ENCODE measurements at places on chromosomes 2 and 18. TPM values are rescaled to one million over a fixed set of nuclear protein-coding genes. Genes with fewer than 3 reads are reported as not detected.
A peak's percentile ranks its signal among the peaks of the same experiment; 100 is the strongest.

GRCh38 chr2:178008636-178009289 lies 63.8 kb downstream of the PDE11A start:
- H3K27me3 ChIP-seq: no peaks in the 10 kb centered on the region
- DNase-seq: no peak
- H3K36me3 ChIP-seq: no peaks in the 10 kb centered on the region

GRP gene
- total RNA-seq: not detected

PTPRN gene
- 0.24 TPM for total RNA-seq

GRCh38 chr2:45814488-45814887 lies 163.0 kb downstream of the PRKCE start:
- H3K27ac ChIP-seq: peak overlapping the region; percentile 44
- no peaks in the 10 kb centered on the region for H3K27me3 ChIP-seq
- H3K4me1 ChIP-seq: peaks cover 55% of the 10 kb centered on the region
- no peak for DNase-seq
- no peaks in the 10 kb centered on the region for H3K36me3 ChIP-seq

- H3K27ac ChIP-seq: no peak overlapping the region
- H3K36me3 ChIP-seq: no peaks in the 10 kb centered on the region
- no peaks in the 10 kb centered on the region for H3K4me1 ChIP-seq
- DNase-seq: no peak
- no peak overlapping the region for H3K4me3 ChIP-seq
Observed at GRCh38 chr2:199335502-199335901, 122.2 kb downstream of the SATB2 start.

CNDP1 gene
- total RNA-seq: not detected

DNA sequence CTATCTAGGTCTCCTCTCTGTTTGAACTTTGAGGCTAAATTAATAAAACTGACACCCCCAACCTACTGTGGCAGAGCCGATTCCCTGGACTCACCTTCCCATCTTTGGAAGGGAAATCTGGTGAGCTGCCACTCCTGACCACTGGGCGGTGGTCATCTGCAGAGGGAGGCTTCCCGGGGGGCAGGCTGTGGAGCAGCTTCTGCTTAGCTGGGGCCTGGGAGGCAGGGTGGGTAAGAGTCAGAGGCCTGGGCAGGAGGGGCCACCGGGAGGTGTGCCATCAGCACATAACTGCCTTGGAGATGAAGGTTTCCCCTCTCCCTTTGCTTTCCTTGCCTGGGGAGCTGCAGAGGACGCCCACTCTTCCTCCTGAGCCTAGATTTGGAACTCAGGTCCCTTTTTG lies 2.3 kb upstream of the NPPC start:
- H3K4me1 ChIP-seq: peaks cover 6% of the 10 kb centered on the region
- DNase-seq: peak; percentile 77
- H3K27ac ChIP-seq: no peak overlapping the region
- peaks cover 72% of the 10 kb centered on the region for H3K27me3 ChIP-seq
- H3K36me3 ChIP-seq: no peaks in the 10 kb centered on the region

- peaks cover 17% of the 10 kb centered on the region for H3K4me1 ChIP-seq
- no peak overlapping the region for H3K27ac ChIP-seq
- H3K36me3 ChIP-seq: peaks cover 3% of the 10 kb centered on the region
Observed at GRCh38 chr2:191215230-191215629, 30.0 kb upstream of the MYO1B start.

LTBP1 gene
- 111 TPM for total RNA-seq

MLPH gene
- 22.5 TPM for total RNA-seq

- no peaks in the 10 kb centered on the region for H3K4me1 ChIP-seq
- H3K27ac ChIP-seq: no peak overlapping the region
- H3K4me3 ChIP-seq: no peak overlapping the region
- no peaks in the 10 kb centered on the region for H3K36me3 ChIP-seq
- H3K27me3 ChIP-seq: no peaks in the 10 kb centered on the region
Observed at GRCh38 chr2:21406911-21407310, 283.1 kb downstream of the TDRD15 start.

Data from osteocyte (in vitro differentiated cells).